ENCODE measurements at places on chromosomes 11 and 22. TPM values are rescaled to one million over a fixed set of nuclear protein-coding genes. Genes with fewer than 3 reads are reported as not detected.

RASSF10 gene
- total RNA-seq: not detected

OR52I2 gene
- not detected for total RNA-seq

MRPL49 gene
- total RNA-seq: 50.1 TPM

BEST1 gene
- not detected for total RNA-seq

TRMU gene
- 66.7 TPM for total RNA-seq

SCGB2A2 gene
- total RNA-seq: not detected

C11orf86 gene
- total RNA-seq: not detected

OR5A1 gene
- not detected for total RNA-seq

DUSP8 gene
- total RNA-seq: 1.3 TPM

Measured in T-helper 1 cell treated with Interleukin-12 subunit alpha and Interleukin-12 subunit beta and Interleukin-4 antibody, amounts not matched to agents 30 ng/mL and 1 ng/mL, for 36 hours (primary cell).